ENCODE measurements at places on chromosomes 5 and 9.

- DNase-seq: peak; percentile 63
These were observed 3.2 kb upstream of the NFX1 start for GRCh38 chr9:33287087-33287490.

GRCh38 chr5:62066761-62067277 lies 239.2 kb upstream of the KIF2A start:
- DNase-seq: no peak

- DNase-seq: no peak
These were observed 253.9 kb upstream of the DMAC1 start for GRCh38 chr9:8053501-8053900.

DNA sequence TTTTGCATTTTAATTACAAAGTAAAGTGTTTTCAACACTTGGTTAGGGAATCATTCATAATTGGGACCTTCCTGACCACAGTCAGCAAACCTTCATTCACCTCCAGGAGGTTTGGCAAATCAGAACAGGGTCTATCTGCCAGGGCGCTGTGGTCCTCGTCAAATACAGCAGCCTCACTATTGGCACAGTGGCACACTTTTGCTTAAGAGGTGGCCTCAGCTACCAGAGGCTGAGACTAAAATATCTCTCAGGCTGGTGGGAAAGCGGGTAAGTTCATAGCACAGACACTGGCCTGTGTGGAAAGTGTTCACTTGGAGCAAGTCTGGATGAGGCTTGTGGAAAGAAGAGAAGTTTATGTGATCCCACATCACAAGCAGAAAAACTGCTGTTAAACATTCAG lies 268.6 kb upstream of the DAPK1 start:
- DNase-seq: no peak

DNA sequence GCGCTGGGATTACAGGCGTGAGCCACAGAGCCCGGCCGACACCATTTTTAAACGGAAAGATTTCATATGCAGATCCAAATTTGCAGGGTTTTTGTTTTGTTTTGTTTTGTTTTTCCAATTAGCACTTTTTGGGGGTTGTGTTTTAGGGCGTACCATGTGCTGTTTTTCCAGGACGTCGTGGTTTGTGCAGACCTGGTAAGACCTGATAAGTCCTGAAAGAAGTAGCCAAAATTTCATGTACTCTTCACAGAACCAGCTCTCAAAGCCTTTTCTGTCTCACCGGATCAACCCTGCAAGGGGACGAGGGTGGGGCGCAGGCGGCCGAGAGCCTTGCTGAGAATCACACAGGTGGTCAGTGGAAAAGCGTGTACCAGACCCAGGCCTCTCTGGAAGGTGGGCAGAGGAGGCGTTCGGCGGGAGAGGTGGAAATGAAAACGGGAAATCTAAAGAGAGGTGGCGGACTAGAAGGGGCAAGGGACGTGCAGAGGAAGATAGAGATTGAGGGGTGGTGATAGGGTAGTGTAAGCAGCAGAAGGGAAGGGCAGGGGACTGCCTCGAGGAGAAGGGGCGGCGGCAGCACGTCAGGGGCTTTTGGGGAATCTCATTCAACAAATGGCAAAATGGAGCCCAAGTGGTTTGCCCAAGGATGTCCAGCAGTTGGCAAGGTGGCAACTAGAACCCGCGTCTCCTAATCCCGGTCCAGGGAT lies 1.1 kb upstream of the FAF2 start:
- DNase-seq: peak; percentile 25

- DNase-seq: peak; percentile 17
These were observed 30.2 kb downstream of the PAEP start for GRCh38 chr9:135591506-135592330.

- no peak for DNase-seq
These were observed 86.6 kb downstream of the GNA14 start for GRCh38 chr9:77561331-77562018.

DNA sequence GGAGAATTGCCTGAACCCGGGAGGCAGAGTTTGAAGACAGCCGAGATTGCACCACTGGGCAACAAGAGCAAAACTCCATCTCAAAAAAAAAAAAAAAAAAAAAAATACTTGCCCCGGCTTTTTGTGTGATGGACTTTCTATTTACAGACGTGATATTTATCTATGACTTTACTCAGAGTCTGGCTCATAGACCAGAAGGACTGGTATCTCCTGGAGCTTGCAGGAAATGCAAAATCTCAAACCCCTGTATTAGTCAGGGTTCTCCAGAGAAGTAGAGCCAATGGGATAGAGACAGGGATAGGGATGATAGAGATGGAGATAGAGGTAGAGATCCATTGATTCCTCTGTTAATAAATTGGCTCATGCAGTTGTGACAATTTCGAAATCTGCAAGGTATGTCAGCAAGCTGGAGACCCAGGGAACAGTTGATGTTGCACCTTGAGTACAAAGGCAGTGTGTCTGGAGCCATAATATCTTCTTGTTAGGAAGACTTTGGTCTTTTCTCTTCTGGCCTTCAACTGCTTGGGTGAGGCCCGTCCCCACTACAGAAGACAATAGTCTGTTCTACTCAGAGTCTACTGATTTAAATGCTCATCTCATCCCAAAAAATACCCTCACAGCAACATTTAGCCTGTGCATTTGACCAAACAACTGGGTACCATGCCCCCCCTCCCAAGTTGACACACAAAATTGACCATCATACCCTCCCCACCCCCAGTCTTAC lies 195.4 kb upstream of the MSX2 start:
- no peak for DNase-seq

DNA sequence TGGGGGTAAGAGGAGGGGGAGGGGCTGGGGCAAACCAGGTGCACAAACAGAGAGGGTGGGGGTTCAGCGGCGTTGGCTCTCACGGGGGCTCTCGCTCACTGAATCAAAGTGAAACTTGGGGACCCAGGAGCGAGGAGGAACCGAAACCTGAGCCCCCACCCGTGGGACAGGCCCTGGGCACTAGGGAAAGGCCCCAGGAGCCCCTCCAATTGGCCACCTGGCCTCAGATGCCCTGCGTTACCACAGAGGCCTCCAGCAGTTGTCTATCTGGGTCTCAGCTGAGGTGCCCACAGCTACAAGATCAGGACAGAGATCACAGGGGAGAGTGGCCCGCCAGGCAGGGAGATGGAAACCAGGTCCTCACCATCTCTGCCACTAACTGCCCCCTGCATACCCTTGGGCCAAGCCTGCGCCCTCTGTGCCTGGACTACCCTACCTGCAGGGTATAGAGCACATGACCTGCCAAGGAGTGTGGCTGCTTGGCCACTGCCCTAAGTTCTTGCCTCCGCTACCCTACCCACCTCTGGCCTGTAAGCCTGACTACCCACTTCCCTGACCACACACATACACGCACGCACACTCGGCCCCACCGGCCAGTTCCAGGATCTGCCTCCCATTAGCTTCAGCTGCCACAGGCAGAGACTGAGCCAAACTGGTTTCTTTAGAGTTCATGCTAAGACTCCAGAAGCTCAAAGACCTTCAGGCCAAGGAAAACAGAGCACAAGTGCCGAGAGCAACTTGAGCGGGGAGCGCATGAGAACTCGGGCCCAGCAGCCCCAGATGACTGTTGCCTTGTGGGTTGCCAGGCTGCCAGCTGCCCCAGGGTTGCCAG lies 39.9 kb downstream of the PAX5 start:
- DNase-seq: peak; percentile 83

DNA sequence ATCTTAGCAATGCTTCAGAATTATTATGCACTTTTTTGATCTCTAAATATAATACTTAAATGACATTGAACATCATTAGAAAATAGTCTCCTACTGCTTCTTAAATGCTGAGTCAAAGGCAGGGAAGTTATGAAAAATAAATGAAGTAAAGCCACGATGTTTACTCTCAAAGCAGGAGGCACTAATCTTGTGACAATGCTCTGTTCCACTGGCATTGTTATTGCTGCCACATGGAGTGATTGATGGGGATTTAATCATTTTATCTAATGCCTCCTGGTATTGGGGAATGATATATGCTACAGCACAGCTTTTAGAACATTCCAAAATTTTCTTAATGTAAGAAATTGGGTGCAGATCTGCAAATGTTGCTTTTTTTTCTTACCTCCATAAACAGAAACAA lies 1655.4 kb upstream of the NUDT12 start:
- no peak for DNase-seq

DNA sequence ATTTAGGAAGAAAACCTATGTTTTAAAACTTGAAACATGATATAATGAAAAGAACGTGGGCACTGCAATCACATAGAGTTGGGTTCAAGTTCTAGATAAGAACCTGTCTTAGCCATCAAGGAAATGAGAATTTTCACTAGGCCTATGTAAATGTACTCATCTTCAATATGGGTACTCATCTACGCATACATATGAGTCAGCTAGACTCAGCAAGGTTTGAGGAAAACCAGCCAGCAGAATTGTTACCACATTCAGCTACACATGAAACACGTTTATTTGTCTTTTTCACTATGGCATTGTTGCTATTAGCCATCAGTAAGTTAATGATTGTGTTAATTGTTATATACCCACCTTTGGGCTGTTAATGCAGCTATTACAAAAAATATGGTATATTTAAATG lies 146.3 kb downstream of the CHSY3 start:
- DNase-seq: no peak

GRCh38 chr5:143347046-143347445 lies 56.4 kb downstream of the NR3C1 start:
- no peak for DNase-seq

- DNase-seq: no peak
These were observed 186.8 kb downstream of the TTLL11 start for GRCh38 chr9:121906074-121906870.

GRCh38 chr5:9774472-9775079 lies 144.4 kb upstream of the TAS2R1 start:
- no peak for DNase-seq

GRCh38 chr5:100780376-100780870 lies 122.7 kb downstream of the ST8SIA4 start:
- DNase-seq: peak; percentile 49

DNA sequence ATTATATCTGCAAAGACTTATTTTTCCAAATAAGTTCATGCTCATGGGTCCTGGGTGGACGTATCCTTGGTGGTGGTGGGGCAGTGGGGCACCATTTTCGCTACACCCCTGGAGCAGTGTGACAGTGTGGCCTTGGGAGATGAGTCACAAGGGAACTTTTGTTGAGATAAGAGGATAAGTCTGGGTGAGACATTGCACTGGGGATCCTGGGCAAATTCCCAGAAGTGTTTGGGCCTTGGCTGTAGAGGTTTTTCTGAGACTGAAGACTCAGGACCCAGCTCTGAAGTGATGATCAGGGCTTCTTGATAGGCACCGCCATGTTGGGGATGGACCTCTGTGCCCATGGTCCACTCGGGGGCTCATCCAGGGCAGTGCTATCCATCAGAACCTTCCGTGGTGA lies 149.4 kb downstream of the MACROH2A1 start:
- DNase-seq: no peak

DNA sequence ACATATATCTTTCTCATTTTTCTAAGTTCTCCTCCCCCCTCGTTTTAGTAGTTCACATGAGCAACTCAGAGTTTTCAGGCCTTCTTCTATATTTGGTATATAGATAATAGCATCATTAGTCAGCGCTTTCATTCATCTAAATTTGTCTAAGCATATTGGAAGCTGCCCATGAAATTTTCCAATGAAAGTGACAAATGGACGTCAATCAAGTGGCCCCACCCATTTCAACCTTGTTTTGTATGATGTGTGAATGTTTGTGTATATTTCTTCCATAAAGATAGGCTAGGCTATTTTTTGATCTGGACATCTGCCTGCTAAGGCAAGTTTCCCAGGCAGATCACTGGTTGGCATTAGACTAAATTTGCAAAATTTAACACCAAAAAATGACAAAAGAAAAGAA lies 104.0 kb upstream of the SSBP2 start:
- DNase-seq: no peak

DNA sequence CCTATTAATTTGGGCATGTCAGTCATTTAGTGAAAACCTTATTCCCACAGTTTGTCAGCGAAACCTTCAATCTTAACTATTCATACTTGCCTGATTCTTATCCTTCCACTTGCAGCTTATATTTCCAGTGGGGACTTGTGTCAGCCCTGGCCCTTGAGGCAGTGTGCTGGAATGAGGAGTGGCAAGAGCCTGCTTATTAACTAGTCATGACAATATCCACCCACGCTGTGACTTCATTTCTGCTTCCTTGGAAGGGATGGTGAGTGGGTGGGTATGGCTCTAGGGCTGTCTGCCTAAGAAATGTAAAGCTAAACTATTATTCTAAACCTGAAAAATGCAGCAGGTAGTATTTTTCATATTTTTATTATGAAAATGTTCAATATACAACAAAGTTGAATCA lies 34.0 kb upstream of the LURAP1L start:
- DNase-seq: no peak

- no peak for DNase-seq
These were observed 40.7 kb upstream of the SMIM23 start for GRCh38 chr5:171744882-171745281.

DNA sequence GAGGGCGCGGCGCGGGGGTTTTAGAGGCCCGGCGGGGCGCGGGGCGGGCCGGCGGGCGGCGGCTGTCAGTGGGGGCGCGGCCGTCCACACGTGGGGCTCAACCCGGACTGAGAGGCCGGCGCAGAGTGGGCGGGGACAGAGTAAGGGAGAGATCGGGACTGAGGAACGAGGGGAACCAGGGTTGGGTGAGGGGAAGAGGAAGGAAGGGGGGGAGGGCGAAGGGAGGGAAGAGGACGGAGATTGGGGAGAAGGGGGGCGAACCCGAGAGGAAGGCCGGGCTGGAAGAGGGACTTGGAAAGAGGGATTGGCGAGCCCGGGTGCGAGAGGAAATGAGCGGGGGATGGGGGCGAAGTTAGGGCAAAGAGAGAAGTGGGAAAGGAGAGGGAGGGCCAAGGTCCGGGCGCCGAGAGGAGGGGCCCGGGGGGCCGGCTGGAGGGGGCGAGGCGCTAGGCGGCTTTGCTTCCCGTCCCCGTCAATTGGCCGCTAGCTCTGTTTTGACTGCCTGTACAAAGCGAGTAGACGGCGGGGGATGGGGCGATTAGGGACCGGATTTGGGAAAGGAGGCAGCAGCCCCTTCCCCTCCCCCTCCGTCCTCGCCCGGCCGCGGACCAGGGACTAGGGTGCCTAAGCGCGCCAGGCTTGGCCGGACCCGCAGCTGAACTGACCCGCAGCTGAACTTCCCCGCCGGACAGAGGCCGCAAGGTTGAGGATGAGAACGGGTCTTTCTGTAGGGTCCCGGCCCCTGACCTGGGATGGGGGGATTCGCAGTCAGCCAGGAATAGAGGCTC lies 399 bp upstream of the FBN2 start:
- no peak for DNase-seq

DNA sequence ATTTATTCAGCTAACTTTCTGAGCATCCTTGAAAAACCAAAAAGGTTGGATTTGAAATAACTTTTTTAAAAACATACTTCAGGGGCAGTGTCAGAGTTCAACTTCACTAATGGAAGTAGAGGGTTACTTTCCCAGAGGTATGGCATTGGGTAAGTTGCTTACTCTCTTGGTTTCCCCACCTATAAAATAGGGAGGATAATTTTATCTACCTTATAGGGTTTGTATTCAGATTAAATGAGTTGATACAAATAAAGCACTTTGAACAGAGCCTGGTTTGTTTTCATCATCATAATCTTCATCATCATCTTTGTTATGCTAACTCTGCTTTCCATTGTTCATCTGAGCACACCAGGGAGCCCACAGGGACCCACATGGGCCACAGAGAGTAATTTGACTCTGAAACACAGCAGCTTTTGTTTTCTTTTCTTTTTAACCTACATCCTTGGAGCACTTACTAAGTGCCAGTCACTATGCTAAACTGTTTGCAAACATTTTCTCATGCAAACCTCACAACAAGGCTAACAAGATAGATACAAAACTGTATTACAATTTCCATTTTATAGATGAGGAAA lies 179.1 kb upstream of the SLC24A2 start:
- DNase-seq: no peak
